ENCODE measurements at places on chromosomes 12 and 14. TPM values are rescaled to one million over a fixed set of nuclear protein-coding genes. Genes with fewer than 3 reads are reported as not detected.

DNA sequence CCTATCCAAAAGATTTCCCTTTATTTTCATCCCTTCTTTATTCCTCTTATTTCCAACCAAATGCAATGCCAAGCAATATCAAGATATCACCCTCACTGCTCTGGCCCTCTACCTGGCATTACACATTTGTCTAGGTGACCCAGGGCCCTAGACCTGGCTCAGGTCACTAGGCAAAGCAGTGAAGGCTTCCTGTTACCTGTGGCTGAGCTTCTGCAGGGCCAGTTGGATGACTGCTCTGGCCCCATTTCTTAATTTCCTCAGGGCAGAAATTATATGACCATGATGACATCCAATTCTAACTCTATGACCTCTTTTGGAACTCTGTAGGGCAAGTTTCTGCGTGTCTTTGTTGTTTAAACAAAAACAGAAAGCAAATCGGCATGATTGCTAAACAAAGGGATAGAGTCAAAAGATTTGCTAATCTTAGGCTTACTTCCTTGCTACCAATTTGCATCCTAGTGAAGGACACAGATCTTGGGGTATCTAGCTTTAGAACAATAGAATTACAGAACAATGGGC lies 7.4 kb upstream of the CCDC198 start:
- no peak for DNase-seq

- DNase-seq = no peak
Measured at GRCh38 chr12:18476861-18477260, 215.5 kb downstream of the PIK3C2G start.

- no peak for DNase-seq
Measured at GRCh38 chr12:111160350-111161241, 208.3 kb downstream of the PHETA1 start.

DNA sequence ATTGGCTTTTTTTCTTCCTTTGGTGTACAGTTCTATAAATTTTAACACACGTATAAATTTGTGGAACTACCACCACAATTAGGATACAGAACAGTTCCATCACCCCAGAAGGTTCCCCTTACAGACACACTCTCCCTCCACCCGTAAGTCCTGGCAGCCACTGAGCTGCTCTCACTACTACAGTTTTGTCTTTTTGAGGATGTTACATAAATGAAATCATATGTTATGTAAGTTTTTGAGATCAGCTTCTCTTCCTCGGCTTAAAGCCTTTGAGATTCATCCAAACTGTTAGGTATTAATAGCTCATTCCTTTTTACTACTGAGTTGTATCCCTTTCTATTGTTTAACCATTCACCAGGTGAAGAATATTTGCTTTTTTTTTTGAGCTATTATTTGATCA lies 74.3 kb upstream of the SLC24A4 start:
- no peak for DNase-seq

GRCh38 chr12:29742646-29743045 lies 41.1 kb downstream of the TMTC1 start:
- DNase-seq = no peak

DNA sequence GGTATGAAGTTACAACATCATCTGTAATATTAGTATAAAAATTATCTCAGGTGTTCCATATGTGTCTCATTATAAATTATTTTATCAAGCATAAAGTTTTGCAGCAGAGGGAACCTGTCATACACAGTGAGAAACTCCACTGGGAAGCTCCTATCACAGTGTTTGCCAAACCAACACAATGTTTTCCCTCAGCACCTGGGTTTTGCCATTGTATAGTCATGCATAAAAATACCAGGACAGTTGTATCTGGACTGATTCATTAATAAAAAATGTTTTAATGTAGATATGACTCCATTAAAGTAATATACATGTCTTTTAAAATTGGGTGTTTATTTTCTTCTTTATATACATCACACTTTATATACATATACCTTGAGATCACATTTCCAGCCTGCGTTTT lies 56.6 kb downstream of the METTL25 start:
- no peak for DNase-seq

- no peak for DNase-seq
Measured at GRCh38 chr14:89444044-89444443, 27.0 kb upstream of the FOXN3 start.

DNA sequence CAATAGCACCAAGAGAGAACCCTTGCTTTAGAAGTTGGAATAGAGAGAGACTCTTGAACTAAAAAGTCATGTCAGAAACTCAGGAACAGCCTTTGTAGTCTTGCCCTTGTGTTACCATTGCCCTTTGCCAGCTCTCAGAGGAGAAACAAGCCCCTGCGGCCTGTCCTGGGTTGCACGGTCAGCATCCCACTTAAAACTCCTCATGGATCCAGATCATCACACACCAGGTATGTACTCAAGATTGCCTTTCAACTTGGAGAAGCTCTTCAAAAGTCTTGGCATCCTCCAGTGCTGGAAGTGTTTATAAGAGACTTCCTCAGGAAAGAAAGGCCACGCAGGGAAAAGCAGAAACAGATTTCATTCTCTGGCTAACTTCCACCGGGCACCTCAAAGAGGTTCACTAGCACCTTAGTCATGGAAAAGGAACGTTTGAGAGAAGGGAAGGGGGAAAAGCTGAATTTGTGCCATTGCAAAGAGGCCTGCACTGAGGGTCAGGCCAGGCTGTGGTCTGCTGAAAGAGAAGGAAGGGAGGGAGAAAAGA lies 594.2 kb downstream of the MED13L start:
- no peak for DNase-seq

GRCh38 chr12:65881348-65881961 lies 57.2 kb downstream of the HMGA2 start:
- no peak for DNase-seq

- no peak for DNase-seq
Measured at GRCh38 chr12:115426732-115427131, 742.8 kb upstream of the TBX3 start.

GRCh38 chr12:54020591-54021405 lies 7.4 kb upstream of the HOXC6 start:
- no peak for DNase-seq

The RPL10L gene
- not detected for total RNA-seq

- DNase-seq = no peak
Measured at GRCh38 chr14:77305696-77306095, 15.0 kb downstream of the POMT2 start.

- DNase-seq = no peak
Measured at GRCh38 chr12:87807086-87807485, 222.1 kb downstream of the C12orf50 start.

GRCh38 chr12:71008616-71009015 lies 88.1 kb upstream of the PTPRR start:
- no peak for DNase-seq

- DNase-seq = no peak
Measured at GRCh38 chr12:116564080-116564479, 4.9 kb downstream of the MAP1LC3B2 start.
